Activated CD4-positive, alpha-beta T cell treated with anti-CD3 and anti-CD28 coated beads, Interleukin-2, amount 50 U/mL, for 24 hours (primary cell): ENCODE measurements at places on chromosomes 7 and 10.
A peak's percentile ranks its signal among the peaks of the same experiment; 100 is the strongest.

DNA sequence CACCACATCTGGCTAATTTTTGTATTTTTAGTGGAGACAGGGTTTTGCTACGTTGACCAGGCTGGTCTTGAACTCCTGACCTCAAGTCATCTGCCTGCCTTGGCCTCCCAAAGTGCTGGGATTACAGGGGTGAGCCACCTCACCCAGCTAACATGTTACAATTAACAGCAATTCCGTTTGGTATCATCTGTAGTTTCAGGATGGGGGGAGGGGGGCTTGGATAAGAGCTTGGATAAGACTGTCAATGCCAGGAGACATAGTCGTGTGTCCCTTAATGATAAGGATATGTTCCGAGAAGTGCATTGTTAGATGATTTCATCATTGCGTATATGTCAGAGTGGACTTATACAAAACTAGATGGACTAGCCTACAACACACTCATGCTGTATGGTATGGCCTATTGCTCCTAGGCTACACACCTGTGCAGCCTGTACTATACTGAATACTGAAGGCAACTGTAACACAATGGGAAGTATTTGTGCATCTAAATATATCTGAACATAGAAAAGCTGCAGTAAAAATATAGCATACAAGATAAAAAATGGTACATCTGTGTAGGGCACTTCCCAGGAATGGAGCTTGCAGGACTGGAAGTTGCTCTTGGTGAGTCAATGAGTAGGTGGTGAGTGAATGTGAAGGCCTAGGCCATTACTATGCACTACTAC lies 103.9 kb upstream of the TNS3 start:
- no peak for DNase-seq

DNA sequence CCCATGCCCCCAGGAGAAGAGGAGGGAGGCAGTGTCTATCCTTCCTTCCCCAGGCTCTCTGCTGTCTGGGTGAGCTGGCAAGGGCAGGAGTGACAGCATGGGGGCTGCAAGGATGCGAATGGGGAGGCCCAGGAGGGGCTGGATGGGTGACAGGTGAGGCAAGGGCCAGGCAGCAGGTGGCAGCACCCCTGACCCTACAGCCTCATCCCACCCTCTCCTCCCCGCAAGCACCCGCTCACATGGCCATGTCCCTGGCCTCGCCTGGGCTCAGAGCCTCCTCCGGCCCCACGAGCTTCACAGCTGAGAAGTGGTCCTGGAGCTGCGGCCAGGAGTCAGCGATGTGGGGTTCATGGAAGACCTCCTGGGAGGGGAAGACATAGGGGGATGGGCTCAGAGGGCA lies 5.4 kb downstream of the PLOD3 start:
- no peak for DNase-seq

DNA sequence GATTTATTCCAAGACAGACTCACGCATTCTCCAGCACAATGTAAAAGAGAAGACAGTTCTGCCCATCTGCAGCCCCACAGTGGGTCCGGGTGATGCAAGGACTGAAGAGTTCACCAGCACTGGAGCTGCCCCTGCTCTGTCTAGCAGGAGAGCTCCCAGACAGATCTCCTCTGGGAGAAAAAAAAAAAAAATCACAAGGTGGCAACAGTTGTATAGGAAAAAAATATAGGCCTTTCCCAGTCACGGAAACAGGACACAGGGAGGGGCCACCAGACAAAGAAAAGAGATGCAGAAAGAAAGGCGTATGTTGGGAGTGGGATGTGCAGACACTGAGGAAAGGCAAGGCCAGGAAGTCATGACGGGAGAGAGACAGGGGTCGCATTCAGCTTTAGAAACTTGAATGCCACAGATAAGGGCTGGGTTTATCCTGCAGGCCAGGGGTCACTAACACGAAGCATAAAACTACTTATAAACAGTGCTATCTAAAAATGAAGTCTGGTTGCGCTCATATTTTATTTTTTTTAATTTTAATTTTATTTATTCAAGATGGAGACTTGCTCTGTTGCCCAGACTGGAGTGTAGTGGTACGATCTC lies 54.1 kb downstream of the FAM171A1 start:
- no peak for DNase-seq

DNA sequence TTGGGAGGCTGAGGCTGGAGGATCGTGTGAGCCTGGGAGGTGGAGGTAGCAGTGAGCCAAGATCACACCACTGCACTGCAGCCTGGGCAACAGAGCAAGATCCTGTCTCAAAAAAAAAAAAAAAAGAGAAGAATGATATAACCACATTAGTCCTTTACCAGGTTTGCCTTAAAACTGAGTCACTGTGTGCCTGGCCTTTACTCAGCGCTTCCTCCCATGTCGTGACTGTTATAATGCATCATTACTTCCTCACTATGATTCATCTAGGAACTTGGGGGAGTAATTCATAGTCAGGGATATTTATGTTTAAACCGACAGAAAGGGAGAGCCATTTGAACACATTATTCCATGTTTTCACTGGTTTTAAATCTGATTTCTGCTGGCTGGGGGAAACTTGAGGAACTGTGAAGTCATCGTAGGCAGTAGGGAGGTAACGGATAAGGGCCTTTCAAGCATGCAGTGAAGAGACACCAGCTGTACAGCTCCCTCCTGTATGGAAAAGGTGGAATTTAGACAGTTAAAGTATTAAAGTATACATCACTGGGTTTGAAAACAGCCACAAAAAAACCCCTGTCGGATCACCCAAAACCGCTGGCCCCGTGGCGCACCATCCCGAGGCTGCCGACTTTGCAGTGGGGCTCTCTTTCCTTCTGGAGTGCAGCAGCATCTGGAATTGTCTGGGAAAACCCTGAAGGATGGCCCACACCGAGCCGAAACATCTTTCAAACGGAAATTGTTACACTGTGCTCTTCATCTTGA lies 119.8 kb downstream of the NKX6-2 start:
- no peak for DNase-seq

- DNase-seq = no peak
Measured at GRCh38 chr7:23893176-23893941, 183.3 kb downstream of the STK31 start.

- no peak for DNase-seq
Measured at GRCh38 chr7:137592232-137592896, 248.8 kb upstream of the PTN start.

- DNase-seq = no peak
Measured at GRCh38 chr10:113986316-113986715, 57.4 kb upstream of the ADRB1 start.

DNA sequence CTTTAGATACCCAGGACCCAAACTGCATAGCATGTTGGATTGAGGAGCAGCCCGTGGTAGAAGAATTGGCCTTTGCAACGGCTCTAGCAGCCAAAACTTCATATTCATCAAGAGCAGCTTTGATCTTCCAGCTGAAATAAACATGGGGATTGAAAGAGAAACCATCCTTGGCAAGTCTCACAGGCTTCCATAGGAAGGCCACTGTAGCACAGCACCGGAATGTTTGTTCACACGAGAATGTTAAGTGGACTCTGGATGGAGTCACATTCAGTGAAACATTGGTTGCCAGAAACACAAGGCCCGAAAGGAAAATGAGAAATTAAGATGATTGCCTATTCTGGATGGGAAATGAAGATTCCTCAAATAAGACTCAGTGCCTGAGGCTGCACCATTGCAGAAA lies 97.4 kb downstream of the RAB18 start:
- no peak for DNase-seq

GRCh38 chr7:157090485-157091165 lies 48.1 kb upstream of the UBE3C start:
- no peak for DNase-seq

GRCh38 chr10:67663449-67664087 lies 32.4 kb downstream of the CTNNA3 start:
- no peak for DNase-seq

DNA sequence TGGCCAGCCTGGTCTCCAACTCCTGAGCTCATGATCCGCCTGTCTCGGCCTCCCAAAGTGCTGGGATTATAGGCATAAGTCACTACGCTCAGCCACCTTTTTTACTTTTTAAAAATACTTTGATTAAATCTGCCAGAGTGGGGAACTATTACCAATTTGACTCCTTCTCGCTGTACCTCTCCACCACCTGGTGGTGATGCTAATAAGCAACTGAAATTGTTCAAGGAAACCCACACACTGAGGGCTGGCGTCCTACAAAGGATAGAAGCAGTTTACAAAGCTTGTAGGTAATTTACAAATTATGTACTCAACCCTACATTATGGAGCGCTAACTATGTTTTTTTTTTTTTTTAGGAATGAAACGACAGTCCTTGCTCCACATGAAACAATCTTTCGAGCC lies 111.1 kb downstream of the CPED1 start:
- no peak for DNase-seq

DNA sequence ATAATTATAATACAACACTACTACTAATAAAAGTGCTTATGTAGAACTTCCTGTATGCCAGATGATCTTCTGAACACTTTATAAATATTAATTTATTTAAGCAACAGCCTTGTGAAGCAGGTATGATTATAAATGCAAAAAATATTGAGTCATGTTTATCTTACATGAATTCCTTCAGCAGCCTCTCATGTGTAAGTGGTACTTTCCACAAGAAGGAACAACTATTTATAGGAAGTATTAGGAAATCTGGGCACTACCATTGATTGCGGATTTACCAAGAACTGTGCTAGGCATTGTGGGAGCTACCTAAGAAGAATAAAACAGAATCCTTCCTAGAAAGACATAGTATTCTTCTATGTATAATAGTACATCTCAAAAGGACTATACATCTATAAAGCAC lies 10.7 kb upstream of the STEAP4 start:
- DNase-seq = no peak

- no peak for DNase-seq
Measured at GRCh38 chr7:138008019-138008587, 6.2 kb upstream of the CREB3L2 start.

GRCh38 chr10:129725890-129726631 lies 238.0 kb downstream of the EBF3 start:
- no peak for DNase-seq

DNA sequence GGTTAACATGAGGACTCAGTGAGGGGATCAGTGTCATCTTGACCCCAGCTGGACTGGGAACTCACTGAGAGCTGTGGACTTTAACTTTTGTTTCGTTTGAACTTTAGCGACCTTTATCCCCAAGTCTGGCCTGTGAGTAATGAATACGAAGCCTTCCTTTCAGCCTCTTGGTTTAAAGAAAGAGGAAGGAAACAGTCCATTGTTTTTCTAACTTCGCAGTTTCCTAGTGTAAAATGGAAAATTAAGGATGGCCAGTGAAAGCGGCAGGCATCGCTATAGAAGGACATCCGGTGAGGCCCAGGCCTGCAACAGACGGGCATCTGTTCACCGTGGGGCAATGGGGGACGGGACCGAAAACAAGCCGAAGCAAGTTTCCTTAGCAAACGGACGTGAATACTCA lies 44.1 kb upstream of the ADO start:
- DNase-seq = no peak

- no peak for DNase-seq
Measured at GRCh38 chr7:23514755-23515154, 17.0 kb downstream of the TRA2A start.

GRCh38 chr7:23811540-23811939 lies 101.5 kb downstream of the STK31 start:
- no peak for DNase-seq

DNA sequence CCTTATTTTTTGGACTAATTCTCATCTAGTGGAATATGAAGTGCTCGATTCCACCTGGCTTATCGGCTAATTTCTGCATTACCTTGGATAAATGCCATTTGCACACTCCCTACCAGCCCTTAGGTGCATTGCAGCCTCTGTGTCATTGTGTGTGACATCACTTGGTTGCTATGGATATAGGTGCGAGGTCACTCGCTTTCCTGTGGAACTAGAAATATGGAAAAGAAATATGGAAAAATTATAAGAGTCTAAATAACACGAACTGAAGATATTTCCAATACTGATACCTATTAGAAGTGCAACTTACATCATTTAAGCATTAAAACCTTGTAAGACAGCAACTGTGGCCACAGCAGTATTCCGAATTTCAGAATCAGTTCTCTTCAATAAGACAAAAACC lies 2.0 kb downstream of the YWHAG start:
- no peak for DNase-seq

DNA sequence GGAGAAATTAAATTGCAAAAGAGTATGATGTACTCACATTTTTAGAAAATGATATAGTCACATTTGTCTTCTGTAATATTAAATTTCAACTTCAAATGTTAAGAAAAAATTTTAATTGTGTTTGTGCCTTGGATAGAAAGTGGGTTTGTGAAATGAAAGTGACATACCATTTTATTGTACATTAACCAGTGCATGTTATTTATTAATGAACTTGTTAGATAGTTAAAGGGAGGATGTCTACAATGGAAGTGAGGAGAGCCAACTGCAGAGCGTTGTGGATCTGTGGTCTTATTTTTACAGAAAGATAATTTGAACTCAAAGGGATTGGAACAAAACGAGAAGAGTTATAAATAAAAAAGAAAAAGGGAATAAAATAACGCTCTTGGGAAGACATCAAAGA lies 291.7 kb downstream of the ARL4A start:
- no peak for DNase-seq

- no peak for DNase-seq
Measured at GRCh38 chr7:148434181-148434757, 156.3 kb upstream of the C7orf33 start.

DNA sequence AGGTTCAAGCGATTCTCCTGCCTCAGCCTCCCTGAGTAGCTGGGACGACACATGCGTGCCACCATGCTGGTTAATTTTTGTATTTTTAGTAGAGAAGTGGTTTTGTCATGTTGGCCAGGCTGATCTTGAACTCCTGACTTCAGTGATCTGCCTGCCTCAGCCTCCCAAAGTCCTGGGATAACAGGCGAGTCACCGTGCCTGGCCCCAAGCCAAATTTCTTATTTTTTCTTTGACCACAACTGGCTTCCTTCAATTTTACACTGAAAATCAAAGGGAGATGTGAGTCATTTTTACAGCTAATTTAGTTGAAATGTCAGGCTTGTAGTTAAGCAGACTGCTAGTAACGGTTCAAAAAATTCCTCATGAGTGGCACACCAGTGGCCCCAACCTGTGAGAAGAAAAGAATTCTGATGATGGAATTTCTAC lies 7.8 kb downstream of the RNF216 start:
- DNase-seq = peak; percentile 29

- DNase-seq = no peak
Measured at GRCh38 chr10:122239578-122240257, 31.4 kb upstream of the BTBD16 start.

DNA sequence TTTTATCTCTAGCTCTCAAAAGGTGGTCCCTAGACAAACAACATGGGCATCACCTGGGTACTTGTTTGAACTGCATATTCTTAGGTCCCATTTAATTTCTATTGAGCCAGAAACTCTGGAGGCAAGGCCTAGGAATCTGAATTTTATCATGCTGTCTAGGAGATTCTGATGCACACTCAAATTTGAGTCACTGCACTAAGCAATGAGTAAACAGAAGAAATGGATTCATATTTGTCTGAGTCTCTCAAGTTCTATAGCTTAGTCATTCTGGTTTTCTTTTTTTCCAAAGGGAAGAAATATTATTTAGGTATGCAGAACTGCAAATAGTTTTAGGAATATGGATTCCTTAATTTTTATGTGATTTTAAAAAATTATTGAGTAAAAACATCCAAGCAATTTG lies 185.5 kb downstream of the SEMA3A start:
- no peak for DNase-seq

GRCh38 chr10:15342970-15343369 lies 28.1 kb downstream of the FAM171A1 start:
- no peak for DNase-seq
